Stimulated activated CD8-positive, alpha-beta memory T cell treated with anti-CD3 and anti-CD28 coated beads, Interleukin-2, amount 100 ng/mL, for 48 hours (primary cell): ENCODE measurements at places on chromosomes 2 and 18.

DNA sequence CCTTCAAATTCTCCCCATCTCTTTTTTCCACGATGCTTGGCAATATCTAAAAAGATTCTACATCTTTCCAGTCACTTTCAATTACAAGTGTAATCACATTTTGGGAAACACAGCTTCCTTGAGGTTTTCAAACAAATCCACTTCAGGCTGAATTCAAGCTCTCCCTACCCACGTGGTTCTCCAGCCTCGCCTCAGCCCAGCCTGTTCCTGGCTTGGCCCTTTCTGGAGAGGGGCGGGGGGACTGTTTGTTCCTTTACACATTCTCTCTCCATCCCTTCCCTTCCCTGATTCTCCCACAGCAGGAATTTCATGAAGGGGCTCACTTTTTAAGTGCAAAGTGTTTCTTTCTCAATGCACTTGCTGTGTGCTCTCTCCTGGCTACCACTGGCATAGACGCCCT is 226.3 kb upstream of the SOX11 start:
- no peak for DNase-seq

DNA sequence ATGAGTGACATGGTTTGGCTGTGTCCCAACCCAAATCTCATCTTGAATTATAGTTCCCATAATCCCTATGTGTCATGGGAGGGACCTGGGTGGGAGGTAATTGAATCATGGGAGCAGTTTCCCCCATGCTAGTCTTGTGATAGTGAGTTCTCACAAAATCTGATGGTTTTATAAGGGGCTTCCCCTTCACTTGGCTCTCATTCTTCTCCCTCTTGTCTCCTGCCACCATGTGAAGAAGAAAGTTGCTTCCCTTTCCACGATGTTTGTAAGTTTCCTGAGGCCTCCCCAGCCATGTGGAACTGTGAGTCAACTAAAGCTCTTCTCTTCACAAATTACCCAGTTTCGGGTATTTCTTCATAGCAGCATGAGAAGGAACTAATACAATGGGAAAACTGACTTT is 14.0 kb downstream of the DNAH7 start:
- DNase-seq, result no peak

GRCh38 chr18:49061239-49061990 is 110.7 kb upstream of the SMAD7 start:
- no peak for DNase-seq

DNA sequence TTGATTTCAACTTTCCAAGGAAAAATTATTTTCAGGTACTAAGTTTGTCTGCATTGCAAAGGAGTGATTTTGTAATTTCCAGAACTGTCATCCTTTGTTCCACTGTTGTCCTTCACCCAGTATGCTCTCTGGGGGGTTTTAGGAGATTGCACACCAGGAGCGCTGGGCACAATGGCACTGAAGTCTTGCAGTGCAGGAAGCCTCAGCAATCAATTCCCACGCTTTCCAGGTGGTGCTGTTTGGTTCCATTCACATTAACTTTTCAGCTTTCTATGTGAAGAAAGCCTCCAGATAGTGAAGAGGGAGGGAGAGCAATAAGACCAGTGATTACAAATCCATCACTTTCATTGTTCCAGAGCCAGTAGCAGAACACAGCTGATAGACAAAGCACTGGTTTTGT is 344.0 kb upstream of the VWC2L start:
- no peak for DNase-seq

DNA sequence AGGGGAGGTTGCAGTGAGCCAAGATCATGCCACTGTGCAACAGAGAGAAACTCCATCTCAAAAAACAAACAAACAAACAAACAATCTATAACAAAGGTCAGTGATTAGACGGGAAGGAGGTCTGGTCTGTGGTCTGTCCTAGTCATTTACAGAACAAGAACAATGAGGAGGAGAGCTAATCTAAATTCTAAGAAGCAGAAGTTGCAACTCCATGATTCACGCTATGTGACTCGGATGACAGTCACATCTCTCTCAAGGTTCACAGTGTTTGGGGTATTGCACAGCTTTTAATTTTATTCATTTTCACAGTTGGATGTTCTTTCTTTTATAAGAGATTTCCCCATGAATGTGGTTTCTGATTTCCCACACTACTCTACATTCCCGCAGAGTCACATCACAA is 218.7 kb upstream of the PIEZO2 start:
- DNase-seq, result no peak

GRCh38 chr2:219868635-219869034 is 241.2 kb downstream of the SLC4A3 start:
- no peak for DNase-seq

DNA sequence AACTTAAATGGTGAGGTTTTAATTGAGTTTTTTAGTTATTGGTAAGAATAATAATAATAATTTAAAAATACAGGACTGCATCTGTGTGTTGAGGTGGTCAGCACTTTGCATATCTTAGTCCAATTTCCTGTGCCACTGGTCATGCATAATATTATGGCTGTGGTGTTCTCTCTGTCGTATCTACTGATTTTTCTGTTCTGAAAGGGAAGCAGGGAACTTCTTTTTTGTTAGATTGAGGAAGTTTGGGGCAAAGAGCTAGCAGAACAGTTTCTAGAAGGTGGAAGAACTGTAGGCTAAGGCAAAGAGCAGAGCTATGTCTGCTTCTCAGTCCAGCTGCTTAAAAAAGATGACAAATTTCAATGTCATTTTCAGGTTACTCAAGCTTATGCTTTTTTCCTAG is 74.3 kb downstream of the XRCC5 start:
- DNase-seq, result no peak

DNA sequence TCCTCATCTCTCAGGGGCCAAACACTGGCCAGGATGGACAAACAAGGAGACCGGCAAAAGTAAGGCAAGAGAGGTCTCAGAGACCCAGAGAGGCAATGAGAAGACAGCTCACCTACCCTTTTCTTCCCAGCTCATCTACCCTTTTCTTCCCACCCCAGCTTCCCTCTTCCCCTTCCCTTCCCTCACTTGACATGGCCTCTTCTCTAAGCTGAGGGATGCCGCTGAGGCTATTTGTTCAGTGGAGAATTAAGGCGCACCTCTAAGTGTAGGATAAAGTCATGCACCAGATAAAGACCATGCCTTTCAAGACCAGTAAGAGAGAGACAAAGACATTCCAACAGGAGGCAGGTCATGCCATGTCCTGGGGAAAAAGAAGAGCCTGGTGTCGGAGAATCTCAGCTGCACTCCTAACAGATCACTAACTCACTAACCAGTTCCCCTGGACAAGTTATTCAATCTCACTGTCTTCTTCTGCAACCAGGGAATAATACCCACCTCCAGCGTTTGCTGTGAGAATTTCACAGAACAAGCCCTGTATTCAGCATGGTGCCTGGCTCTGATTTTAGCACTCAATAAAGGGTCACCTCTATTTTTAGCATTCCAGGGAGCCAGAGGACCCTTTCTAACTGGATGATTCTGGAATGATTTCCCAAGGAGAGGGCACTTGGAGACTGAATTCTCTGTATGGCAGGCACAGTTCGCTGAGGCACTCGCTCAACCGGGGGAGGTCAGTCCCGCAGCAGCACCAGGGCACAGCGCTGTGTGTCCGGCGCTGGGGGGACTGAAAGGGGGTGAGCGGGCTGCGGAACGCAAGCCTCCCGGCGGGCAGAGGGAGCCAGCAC is 3.0 kb upstream of the FOSL2 start:
- no peak for DNase-seq

DNA sequence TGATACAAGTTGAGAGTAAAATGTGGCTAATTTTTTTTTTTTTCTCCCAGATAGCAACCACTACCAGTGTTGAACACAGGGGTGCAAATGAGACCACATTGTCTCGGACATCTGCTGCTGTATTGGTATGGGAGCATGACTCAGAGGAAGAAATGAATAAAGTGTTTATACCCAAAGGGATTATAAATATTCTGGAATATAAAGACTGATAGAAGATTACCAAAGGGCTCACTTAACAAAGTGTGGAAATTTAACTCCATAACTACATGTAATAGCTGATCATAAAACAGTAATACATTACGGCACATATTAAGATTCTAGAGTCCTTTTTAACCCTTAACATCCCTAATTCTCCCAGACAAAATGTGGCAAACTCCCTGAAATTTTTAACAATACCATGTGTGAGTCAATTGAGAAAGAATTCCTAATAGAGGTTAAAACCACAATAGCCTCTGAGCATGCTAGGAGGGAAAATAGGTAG is 1023.0 kb upstream of the ACVR2A start:
- DNase-seq, result no peak

GRCh38 chr2:137321566-137321965 is 556.2 kb downstream of the THSD7B start:
- no peak for DNase-seq

DNA sequence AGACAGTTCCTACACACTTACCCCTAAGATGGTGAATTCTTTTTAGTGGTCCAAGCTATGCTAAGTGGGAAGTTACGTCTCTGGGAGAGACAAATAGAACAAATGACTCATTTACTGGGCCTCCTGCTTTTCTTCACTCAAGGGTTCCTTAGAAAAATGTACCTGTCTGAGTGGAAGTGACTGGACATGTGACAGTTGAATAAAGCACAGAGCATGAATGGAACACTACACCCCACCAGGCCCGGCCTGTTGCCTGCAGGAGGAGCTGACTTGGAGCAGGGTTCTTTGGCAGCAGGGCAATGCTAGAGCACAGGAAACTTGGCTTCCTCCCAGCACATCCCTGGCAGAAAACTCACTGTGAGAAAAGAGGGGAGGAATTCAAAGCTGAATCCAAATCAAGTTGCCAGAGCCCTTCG is 451.0 kb upstream of the SETBP1 start:
- no peak for DNase-seq

DNA sequence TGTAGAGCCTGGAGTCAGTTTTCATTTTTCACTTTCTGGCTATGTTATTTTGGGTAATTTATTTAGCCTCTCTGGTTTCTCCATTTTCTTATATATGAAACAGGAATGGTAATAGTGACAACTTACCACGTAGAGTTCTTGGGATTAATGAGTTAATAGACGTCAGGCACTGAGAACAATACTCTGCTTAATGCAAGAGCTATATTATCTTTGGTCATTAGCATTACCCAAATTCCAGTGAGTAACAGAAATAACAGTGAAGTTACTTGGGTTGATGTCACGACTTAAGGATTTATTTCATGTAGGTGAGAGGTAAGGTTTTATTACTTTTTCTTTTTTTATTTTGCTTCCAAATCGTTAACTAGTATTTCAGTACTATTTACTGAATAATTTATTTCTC is 601.0 kb upstream of the GCFC2 start:
- no peak for DNase-seq

- peak; percentile 45 for DNase-seq
Measured at GRCh38 chr18:59268721-59269562, 4.3 kb downstream of the RAX start.

DNA sequence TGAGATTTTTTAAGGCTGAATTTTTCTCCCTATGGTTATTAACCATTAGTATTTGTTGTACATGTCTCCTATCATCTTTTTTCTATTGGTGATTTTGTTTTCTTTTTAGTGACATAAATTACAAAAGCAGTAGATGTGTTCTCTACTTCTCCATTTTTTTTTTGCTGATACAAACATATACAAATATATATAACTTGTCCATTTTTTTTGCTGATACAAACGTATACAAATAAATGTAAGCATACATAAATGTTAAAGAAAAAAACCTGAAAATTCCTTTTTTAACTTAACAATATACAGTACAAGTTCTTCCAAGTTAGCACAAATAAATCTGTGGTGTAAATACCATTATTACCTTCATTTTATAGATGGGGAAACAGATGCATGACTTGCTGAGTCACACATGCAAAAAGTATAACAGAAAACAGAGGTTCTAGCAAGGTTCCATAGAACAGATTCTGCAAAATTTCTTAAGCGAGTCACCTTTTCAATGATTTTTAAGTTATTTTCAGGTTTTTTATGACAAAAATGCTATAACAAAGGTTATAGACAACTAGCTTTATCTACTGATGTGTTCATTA is 2.1 kb downstream of the MSGN1 start:
- no peak for DNase-seq

- DNase-seq, result no peak
Measured at GRCh38 chr18:53380063-53380639, 844.3 kb downstream of the MBD2 start.

DNA sequence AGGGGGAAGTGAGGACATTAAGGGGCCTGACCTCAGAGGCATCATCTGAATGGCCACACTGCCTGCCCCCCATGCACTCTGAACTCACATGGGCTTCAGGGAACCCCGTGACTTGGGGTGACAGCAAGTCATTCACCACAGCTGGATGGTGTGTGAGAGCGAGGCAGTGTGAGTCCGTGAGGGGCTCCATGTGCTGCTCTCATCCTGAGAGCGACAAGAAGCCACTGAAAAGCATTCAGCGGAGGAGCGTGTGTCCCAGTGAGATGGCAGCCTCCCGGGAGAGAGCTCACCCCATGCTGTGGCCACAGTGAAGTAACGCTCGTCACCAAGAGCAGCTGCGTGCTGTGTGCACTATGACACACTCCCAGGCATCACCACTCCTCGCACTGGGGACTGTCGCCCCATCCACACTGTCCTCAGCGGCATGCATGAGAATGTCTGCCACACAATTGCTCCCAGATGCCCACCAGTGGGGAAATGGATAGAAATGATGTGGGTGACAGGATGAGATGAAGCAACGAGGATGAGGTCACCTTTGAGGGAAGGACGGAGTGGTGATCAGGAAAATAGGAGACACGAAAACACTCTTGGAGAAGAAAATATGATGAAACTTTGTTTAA is 213.0 kb upstream of the RAB6C start:
- DNase-seq, result no peak

- no peak for DNase-seq
Measured at GRCh38 chr18:76593843-76594242, 98.8 kb upstream of the ZNF516 start.

DNA sequence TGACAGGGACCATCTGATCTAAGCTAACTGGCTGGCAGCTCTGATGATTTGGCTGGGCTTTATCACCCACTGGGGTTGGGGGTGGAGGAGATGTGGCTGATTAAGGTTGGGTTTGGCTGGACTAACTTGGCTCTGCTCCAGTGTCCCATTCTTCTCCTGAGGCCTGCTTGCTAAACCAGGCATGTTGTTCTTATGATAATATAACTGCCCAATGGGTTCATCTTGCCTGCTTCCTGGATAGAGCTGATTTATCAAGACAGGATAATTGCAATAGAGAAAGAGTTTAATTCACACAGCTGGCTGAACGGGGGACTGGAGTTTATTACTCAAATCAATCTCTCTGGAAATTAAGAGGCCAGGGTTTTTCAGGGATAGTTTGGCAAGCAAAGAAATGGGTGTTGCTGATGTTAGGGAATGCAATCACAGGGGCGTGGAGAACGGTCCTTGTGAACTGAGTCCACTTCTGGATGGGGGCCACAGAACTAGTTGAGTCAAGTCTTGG is 150.4 kb downstream of the PTH2R start:
- no peak for DNase-seq

GRCh38 chr2:55048508-55049042 is 1.7 kb downstream of the RTN4 start:
- DNase-seq, result no peak

GRCh38 chr2:60366135-60366712 is 187.2 kb downstream of the BCL11A start:
- DNase-seq, result no peak

- peak; percentile 33 for DNase-seq
Measured at GRCh38 chr2:132547090-132547687, 122.8 kb downstream of the LYPD1 start.
